ENCODE measurements at places on chromosomes 4 and X. TPM values are rescaled to one million over a fixed set of nuclear protein-coding genes. Genes with fewer than 3 reads are reported as not detected.

DNA sequence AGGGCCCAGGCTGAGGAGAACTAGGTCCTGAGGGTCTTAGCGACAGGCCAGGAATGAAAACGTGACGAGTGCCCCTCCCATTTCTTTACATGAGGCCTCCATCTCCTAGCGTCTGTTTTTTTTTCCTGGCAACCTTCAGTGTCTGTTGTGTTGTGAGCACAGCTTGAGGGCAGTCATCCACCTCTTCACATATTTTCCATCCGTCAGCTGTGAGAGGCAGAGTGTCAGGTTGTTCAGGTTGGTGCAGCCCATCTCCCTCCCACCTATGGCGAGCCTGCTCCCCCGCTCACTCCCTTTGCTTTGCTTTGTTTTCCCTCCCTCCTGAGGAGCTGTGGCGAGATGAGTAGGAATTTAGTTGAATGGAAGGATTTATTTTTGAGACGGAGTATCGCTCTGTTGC lies 51.7 kb upstream of the CHRNA9 start:
- DNase-seq, result no peak

- no peak for DNase-seq
These were observed 139.6 kb downstream of the SPRY1 start for GRCh38 chr4:123536225-123536624.

The SLC10A6 gene
- not detected for total RNA-seq

DNA sequence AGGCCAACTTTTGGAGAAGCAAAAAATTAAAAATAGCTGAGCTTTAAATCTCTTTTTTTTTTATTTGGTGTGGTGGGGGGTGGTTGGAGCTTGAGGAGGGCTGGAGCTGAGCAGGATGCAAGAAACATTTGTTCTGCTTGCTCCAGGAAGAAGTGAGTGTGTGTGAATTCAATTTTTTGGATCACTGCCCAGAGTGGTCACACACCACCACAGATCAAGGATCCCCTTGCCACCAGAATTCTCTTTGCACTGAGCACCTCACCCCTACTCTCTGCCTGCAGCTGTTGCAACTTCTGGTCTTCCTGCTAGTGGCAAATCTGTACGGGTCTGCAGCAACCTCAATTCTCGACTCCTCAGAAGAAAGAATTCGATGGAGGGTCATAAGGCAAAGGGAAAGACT lies 19.9 kb upstream of the PLP1 start:
- no peak for DNase-seq

DNA sequence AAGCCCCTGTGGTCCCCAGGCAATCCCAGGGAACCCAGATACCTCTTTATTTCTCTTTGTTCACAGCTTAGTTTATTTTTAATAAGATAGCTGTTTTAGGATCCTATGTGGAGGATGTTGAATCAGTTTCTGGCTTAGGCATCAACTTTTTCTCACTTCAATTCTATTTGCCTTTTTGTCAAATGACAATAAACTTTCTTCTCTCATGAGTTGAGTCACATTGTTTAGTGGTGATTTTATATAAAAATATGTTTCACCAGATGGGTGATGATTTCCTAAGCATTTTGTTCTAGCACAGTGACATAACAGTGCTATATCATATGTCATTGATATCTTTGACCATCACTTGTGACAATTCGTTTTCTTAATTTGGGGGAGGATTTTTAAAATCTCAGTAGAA lies 198.1 kb upstream of the PUDP start:
- DNase-seq, result no peak

- DNase-seq, result no peak
These were observed 1.2 kb upstream of the GATA1 start for GRCh38 chrX:48785186-48785539.

- DNase-seq, result no peak
These were observed 43.7 kb downstream of the DDX3X start for GRCh38 chrX:41377624-41378023.

GRCh38 chr4:159107203-159107925 lies 4.5 kb downstream of the RAPGEF2 start:
- no peak for DNase-seq

DNA sequence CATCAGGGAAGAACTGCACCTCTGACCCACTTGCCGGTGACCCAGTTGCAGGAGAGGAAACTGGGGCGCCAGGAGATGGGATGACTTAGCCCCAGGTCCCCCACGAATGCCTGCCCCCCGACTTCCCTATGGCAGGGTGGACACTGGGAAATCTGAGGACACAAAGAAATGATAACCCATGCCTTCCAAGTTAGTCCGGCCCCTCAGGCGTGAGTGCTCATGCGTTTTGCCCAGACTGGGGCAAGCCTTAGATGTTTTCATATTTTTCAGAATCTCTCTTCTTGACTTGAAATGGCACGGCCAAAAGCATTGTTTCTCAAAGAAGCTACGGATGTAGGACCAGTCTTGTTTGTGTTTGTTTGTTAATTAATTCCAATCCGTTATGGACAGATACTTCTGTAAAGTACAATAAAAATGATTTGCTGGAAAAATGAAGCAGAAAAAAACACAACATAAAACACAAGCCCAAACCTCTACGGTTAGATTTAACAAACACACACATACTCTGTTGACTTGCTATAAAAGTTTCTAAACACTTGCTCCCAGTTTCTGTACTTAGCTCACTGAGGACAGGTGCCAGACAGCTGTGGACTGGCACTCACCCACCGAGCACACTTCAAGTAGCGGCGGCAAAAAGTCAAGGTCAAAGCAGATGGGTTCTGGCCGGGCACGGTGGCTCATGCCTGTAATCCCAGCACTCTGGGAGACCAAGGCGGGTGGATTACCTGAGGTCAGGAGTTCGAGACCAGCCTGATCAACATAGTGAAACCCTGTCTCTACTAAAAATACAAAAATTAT lies 341.5 kb downstream of the BCOR start:
- DNase-seq, result no peak

DNA sequence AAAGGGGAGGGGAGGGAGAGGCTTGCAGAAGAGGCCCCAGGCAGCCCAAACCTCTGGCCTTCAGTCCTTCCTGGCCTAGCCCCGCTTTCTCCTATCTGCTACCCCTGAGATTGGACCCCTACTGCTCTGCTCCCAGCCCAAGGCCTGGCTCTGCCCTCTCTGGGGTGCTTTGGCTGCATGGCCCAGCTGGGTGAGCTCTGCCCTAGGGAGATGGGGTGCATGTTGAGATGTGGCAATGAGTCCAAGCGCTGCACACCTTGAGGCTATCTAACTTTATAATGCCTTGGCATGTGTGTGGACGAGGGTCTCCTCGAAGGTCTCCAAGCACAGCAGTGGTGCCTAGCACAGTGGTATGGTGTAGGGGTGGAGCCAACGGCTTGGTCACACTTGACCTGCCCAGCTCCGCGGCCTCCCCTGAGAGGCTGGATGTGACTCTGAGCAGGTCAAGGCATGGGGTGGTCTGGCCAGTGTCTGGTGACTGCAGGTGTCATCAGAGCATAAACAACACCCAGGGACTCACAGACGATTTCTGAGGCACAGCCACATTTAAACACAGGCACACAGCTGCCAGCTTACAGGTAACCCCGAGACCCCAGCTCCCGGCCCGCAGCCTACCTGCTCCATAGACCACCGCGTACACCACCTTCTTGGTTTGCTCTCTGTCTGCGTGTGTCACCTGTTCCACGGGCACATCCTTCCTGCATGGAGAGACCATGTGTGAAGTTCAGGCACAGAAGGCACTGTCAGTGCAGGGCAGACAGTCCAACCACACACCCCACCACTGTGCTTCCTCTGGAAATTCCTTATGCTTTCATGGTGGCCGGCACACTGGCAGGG lies 36.3 kb downstream of the NAT8L start:
- DNase-seq, result no peak

- DNase-seq, result no peak
These were observed 279.0 kb downstream of the ANKRD50 start for GRCh38 chr4:124433500-124433899.

- DNase-seq, result no peak
These were observed 33.0 kb downstream of the TACC3 start for GRCh38 chr4:1754336-1754735.

The AGA gene
- total RNA-seq, result 4.4 TPM

GRCh38 chr4:2177443-2178093 lies 64.4 kb downstream of the HAUS3 start:
- DNase-seq, result no peak

DNA sequence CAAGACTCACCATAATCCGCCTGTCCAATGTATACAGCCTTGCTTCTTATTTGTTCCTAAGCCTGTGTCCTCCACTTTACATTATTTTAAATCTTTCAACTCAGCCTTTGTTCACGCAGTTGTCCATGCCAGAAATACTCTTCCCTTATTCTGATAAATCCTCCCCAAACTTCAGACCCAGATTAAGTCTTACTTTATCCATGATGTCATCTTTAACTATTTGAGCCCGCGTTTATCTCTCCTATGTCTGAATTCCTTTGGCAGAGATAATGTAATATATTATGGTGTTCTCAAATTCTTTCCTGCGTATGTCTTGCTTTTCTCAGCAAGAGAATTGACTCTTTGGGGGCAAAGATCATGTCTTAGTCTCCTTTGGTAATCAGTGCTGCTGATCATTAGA lies 129.6 kb downstream of the LUZP4 start:
- no peak for DNase-seq

- DNase-seq, result no peak
These were observed 218.6 kb upstream of the KCNIP4 start for GRCh38 chr4:22167201-22167600.
